ENCODE measurements at places on chromosomes 12 and 14.
A peak's percentile ranks its signal among the peaks of the same experiment; 100 is the strongest.

DNA sequence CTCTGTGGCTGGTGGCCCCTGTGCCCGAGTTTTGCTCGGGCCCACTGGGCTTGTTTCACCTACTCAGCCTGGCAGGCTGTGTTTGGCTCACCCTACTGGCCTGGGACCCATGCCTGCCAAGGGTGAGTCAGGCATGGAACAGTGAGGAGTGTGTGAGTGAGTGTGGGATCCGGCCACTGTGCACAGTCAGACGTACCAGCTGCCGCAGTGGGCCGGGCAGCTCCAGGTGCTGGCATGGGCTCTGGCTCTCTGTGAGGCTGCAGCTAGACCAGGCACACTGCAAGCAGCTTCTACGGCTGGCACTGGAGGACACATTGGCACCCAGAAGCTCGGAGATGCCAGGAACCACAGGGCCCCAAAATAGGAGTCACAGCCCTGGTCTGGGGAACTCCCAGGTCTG, 40.6 kb downstream of the HSD17B6 start:
- DNase-seq = no peak
- H3K4me1 ChIP-seq = no peaks in the 10 kb centered on the region
- H3K27ac ChIP-seq = no peak overlapping the region
- H3K4me3 ChIP-seq = no peak overlapping the region

GRCh38 chr14:74144789-74145188, 60.0 kb downstream of the LIN52 start:
- H3K4me1 ChIP-seq = no peaks in the 10 kb centered on the region
- H3K27ac ChIP-seq = no peak overlapping the region
- H3K4me3 ChIP-seq = no peak overlapping the region
- H3K27me3 ChIP-seq = no peaks in the 10 kb centered on the region

DNA sequence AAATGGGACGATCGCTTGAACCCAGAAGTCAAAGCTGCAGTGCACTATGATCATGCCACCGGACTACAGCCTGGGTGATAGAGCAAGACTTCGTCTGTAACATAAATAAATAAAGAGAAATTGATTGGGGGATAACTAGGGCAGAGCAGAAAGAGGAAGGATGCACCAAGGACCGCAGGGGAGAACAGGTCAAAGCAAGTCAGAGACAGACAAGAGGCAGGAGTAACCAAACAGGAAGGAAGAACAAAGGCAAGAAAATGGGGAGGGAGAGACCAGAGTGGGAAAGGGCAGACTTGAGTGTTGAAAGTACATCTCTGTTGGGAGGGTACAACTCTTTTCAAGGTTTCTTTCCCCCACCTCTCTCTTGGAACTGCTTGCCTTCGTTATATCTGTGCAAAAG, 50.8 kb upstream of the ELK3 start:
- no peak overlapping the region for H3K4me3 ChIP-seq
- H3K27ac ChIP-seq = no peak overlapping the region
- no peak for DNase-seq
- H3K36me3 ChIP-seq = no peaks in the 10 kb centered on the region
- H3K27me3 ChIP-seq = no peaks in the 10 kb centered on the region

- peaks cover 81% of the 10 kb centered on the region for H3K4me1 ChIP-seq
- H3K27me3 ChIP-seq = no peaks in the 10 kb centered on the region
- H3K27ac ChIP-seq = peak overlapping the region; percentile 29
Observed at GRCh38 chr12:52178984-52179383, 12.8 kb downstream of the KRT80 start.

GRCh38 chr14:91889477-91890211, 22.3 kb upstream of the TC2N start:
- no peaks in the 10 kb centered on the region for H3K4me1 ChIP-seq
- DNase-seq = no peak
- no peak overlapping the region for H3K4me3 ChIP-seq
- H3K27ac ChIP-seq = no peak overlapping the region
- H3K36me3 ChIP-seq = peaks cover 8% of the 10 kb centered on the region
